ENCODE measurements at places on chromosomes 5 and 9. TPM values are rescaled to one million over a fixed set of nuclear protein-coding genes. Genes with fewer than 3 reads are reported as not detected.

The GKAP1 gene
- total RNA-seq: 1.2 TPM

The NSG2 gene
- 0.38 TPM for total RNA-seq

The NADK2 gene
- total RNA-seq: 20.7 TPM

The NME5 gene
- total RNA-seq: 2.9 TPM

The C8G gene
- 1.6 TPM for total RNA-seq

The OLFM1 gene
- total RNA-seq: 5.5 TPM

The SURF1 gene
- total RNA-seq: 35.7 TPM

- no peak overlapping the region for H3K4me3 ChIP-seq
- no peaks in the 10 kb centered on the region for H3K36me3 ChIP-seq
- DNase-seq: no peak
- H3K4me1 ChIP-seq: peaks cover 7% of the 10 kb centered on the region
- no peaks in the 10 kb centered on the region for H3K27me3 ChIP-seq
These were observed 40.3 kb upstream of the TNFAIP8 start for GRCh38 chr5:119315516-119315949.

DNA sequence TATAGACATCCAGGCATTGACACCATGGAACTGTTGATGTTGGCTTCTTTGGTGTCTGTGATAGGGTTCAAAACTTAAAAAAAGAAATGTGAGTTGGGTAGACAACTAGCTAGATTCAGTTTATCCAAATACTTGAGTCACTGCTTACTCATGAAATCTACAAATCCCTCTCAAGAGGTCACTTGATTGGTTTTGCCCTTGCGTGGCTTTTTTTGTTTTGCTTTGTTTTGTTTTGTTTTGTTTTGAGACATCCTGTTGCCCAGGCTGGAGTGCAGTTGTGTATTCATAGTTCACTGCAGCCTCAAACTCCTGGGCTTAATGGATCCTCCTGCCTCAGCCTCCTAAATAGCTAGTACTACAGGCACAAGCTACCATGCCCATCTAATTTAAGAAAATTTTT, 10.5 kb upstream of the ENTREP1 start:
- H3K4me3 ChIP-seq: no peak overlapping the region
- DNase-seq: no peak
- no peaks in the 10 kb centered on the region for H3K36me3 ChIP-seq
- no peak overlapping the region for H3K27ac ChIP-seq
- H3K27me3 ChIP-seq: peaks cover 4% of the 10 kb centered on the region

GRCh38 chr5:107916731-107917725, 246.3 kb upstream of the EFNA5 start:
- H3K27ac ChIP-seq: no peak overlapping the region
- DNase-seq: no peak
- H3K36me3 ChIP-seq: no peaks in the 10 kb centered on the region

GRCh38 chr5:179263391-179264052, 81.7 kb downstream of the ADAMTS2 start:
- H3K36me3 ChIP-seq: no peaks in the 10 kb centered on the region
- peaks cover 26% of the 10 kb centered on the region for H3K4me1 ChIP-seq
- H3K27ac ChIP-seq: no peak overlapping the region
- no peak for DNase-seq
- H3K4me3 ChIP-seq: no peak overlapping the region
- H3K27me3 ChIP-seq: no peaks in the 10 kb centered on the region

- no peaks in the 10 kb centered on the region for H3K36me3 ChIP-seq
- H3K27ac ChIP-seq: no peak overlapping the region
- H3K4me1 ChIP-seq: no peaks in the 10 kb centered on the region
- H3K27me3 ChIP-seq: no peaks in the 10 kb centered on the region
- no peak for DNase-seq
These were observed 212.4 kb downstream of the TLE1 start for GRCh38 chr9:81476813-81477490.

Data from astrocyte (in vitro differentiated cells and primary cell).